RWPE2 (cell line): ENCODE measurements at places on chromosomes 16 and 17.

DNA sequence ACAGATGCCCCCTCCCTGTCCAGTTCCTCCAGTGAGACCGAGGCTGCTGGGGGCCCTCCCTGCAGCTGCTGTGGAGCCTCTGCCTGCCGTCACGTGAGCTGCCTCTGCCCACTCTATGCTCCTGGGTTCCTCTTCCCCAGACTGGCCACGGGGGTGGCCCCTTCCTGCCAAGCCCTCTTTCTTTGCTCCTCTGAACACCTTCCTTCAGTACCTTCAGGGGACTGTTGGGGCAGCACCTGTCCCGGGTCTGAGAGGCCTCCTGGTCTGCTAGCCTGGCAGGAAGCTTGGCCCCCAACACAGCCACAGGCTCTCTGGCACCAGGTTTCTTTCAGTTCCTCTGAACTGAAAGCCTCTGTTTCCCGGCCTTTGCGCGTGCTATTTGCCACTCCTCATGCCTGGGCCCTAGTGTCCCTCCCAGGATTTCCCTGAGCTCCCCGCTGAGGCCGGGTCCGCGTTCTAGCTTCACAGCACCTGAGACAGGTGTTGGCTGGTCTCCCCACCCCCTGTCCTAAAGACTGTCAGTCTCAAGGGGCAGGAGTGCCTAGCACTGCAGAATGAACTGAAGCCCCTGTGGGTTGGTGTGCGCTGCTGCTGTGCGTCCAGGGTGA is 6.6 kb upstream of the ATP6V0C start:
- DNase-seq: no peak

DNA sequence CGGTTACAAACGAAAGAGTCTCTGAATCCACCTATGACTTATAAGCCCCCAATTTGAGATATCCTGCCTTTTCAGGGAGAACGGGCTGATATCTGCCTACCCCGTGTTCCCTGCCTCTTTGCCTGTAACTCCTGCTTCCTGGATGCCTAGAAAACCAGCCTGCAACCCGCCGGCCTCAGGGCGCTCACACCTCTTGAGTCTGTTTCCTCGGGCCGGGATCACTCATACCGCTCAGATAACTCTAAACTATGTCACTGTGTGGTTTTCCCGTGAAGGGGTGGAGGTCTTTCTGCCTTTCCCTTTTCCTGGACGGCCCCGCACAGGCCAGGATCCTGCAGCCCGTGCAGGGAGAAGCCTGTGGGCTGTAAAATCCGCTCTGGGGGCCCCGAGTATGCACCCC is 10.4 kb downstream of the RPUSD1 start:
- DNase-seq: no peak

- DNase-seq: no peak
Observed at GRCh38 chr17:37829592-37830123, 84.8 kb upstream of the HNF1B start.

- DNase-seq: peak; percentile 80
Observed at GRCh38 chr16:71474864-71475263, 12.8 kb upstream of the ZNF23 start.

GRCh38 chr17:64580384-64581315 is 73.9 kb downstream of the CEP95 start:
- DNase-seq: no peak

DNA sequence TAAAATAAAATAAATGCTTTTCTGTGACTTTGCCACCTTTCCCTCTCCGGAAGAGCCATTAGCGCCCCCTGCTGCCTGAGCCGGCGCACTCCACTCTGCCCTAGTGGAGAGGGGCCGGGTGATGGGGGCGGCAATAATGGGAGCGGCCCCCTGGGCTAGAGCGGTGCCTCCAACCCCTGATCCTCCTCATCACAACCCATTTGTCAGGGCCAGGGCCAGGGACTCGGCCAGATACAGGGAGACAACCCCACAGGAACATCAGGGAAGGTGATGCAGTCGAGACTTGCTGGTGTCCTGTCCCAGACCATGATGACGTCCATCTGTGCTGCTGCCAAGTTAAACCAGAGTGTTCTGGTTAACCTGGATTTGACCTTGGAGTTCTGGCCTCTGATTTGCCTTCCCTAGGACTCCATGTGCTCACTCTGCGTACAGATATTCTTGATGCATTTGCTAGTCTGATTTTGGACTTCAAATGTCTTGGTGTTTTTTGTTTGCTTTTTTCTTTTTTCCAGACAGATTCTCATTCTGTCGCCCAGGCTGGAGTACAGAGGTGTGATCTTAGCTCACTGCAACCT is 46.1 kb upstream of the BPTF start:
- DNase-seq: no peak

- DNase-seq: no peak
Observed at GRCh38 chr16:19486750-19487325, 35.1 kb downstream of the GDE1 start.

DNA sequence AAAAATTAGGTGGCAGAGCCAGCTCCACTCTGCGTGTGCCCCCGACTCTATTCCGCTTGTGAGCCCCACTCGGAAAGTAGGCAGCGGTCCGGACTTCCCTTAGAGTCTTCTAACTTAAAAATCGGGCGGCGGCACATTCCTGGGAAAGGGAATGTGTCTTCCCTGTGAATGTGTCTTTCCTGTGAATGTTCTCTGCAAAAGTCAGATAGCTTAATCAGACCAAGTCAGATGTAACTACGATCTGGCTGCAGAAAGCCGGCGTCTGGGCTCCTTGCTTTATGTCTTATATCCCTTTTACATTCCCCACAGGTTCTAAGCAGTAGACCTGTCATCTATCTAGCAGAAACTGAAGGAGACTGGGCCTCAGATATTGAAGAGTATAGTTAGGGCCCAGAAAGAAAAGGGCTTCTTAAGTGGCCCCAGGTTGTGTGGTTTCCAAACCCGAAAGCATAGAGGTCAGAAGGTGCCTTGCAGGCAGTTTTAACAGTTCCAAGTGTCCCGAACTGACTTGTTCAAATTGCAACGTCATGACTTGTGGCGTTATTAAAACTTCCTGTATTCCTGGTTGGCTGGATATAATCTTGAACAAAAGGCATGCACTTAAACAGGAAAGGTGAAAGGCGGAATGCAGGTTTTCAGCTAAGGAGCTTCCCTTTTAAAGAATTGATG is 601 bp downstream of the PHKB start:
- DNase-seq: no peak
